ENCODE measurements at places on chromosomes 3 and 15. TPM values are rescaled to one million over a fixed set of nuclear protein-coding genes. Genes with fewer than 3 reads are reported as not detected.

Gene CGNL1
- polyA plus RNA-seq = 9.1 TPM

Gene ZNF860
- 0.20 TPM for polyA plus RNA-seq

Gene TIMMDC1
- polyA plus RNA-seq = 54.6 TPM

- no peak for DNase-seq
Observed at GRCh38 chr3:29933802-29934490, 653.1 kb downstream of the RBMS3 start.

DNA sequence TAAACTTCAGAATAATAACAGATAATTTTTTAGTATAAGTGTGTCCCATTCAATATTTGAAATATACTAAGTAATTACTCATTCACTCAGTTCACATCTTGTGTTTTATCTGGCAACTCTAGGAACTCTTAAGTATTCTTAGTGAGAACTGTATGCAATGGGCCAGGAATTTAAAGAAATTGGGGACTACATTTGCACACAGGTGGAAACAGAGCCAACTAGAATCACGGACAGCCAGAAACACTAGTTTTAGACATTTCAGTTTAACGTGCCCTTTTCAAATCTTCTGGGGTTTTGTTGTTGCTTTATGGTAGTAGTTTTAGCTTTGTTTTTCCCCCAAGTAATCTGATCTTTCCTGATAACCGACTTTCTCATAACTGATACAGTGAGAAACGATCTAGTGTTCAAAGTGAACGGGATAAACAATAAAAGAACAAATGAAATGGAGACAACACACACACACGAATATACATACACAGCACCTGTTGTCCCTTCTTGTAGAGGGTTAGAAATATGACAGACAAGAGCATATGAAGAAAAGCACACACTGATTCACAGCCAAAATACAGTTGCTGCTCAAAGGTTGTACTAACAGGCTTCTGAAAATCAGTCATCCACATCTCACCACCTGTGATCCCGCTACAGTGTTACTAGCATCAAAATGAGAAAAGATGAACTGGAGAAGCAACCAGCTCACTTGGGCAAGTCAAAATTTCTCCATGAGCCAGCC lies 167.0 kb downstream of the FMN1 start:
- DNase-seq = no peak

All from brain (organoid and tissue), 16 donors.